ENCODE measurements at places on chromosomes 2 and 18.

GRCh38 chr2:38037325-38037724 is 38.6 kb downstream of the CYP1B1 start:
- no peak for DNase-seq

- no peak for DNase-seq
These were observed at the start of gene C1QL2 for GRCh38 chr2:119158563-119159347. TSS of gene C1QL2 (minus strand) at chr2:119158751. CDS start at chr2:119158269, 482 bp downstream.

GRCh38 chr2:158505448-158505934 is 48.7 kb downstream of the PKP4 start:
- DNase-seq: no peak

- no peak for DNase-seq
These were observed 35.8 kb downstream of the FAM178B start for GRCh38 chr2:96950381-96951124.

GRCh38 chr2:201109186-201109585 is 6.8 kb upstream of the CFLAR start:
- DNase-seq: no peak

- no peak for DNase-seq
These were observed 43.9 kb upstream of the FHL2 start for GRCh38 chr2:105442721-105443120.

DNA sequence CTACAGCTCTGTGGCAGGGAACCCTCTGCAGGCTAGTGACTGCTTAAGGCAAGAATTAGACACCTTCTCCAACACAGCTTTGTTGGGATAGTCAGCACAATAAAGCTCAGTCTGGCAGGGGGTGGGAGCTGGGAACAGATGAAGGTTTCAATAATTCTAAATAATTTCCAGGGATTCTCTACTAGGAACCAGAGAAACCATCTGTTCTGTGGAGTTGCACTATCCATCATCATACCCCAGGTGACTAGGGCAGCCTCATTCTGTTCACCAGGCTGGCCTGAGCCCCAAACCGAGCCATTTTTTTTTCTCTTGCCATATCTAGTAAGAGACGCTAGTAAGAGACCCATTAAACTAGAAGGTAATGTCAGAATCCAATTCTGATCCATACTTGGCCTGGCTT is 35.8 kb upstream of the CYP26B1 start:
- DNase-seq: no peak

- DNase-seq: peak; percentile 9
These were observed 273.5 kb downstream of the RNF144A start for GRCh38 chr2:7190587-7191324.

DNA sequence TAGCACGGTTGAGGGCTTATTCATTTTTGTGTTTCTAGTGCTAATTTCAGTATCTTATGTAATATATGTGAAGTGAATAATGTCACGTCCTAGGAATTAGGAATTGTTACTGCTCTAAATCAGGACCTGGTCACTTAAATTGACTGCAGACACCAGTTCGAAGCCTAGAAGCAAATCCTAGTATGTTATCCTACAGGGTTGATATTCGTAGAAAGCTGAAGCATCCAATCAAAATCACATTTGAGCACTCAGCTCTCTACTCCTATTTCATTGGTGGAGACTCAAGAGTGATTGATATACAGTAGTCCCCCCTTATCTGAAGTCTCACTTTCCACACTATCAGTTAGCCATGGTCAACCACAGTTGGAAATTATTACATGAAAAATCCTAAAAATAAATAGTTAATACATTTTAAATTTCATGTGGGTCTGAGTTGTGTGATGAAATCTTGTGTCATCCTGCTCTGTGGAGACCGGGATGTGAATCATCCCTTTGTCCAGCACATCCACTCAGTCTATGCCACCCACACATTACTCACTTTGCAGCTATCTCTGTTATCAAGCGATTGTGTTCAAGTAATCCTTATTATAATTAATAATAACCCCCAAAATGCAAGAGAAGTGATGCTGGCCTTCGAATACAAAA is 35.2 kb upstream of the SCN9A start:
- DNase-seq: peak; percentile 85

GRCh38 chr2:185404578-185404977 is 334.0 kb upstream of the FSIP2 start:
- no peak for DNase-seq

DNA sequence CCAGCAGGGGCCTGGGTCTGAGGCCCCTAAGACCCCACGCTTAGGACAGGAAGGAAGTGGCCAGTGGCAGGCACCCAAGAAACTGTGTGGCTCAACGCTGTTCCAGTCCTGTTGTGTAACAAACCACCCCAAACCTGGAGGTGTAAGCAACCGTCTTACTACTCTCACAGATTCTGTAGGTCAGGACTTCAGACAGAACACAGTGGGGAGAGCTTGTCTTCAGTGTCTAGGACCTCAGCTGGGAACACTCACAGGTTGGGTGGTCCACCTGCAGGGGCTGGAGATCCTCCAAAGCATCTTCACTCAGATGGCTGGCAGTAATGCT is 123.0 kb downstream of the KLHL29 start:
- no peak for DNase-seq

GRCh38 chr2:46826569-46827245 is 88.9 kb downstream of the MCFD2 start:
- DNase-seq: no peak

DNA sequence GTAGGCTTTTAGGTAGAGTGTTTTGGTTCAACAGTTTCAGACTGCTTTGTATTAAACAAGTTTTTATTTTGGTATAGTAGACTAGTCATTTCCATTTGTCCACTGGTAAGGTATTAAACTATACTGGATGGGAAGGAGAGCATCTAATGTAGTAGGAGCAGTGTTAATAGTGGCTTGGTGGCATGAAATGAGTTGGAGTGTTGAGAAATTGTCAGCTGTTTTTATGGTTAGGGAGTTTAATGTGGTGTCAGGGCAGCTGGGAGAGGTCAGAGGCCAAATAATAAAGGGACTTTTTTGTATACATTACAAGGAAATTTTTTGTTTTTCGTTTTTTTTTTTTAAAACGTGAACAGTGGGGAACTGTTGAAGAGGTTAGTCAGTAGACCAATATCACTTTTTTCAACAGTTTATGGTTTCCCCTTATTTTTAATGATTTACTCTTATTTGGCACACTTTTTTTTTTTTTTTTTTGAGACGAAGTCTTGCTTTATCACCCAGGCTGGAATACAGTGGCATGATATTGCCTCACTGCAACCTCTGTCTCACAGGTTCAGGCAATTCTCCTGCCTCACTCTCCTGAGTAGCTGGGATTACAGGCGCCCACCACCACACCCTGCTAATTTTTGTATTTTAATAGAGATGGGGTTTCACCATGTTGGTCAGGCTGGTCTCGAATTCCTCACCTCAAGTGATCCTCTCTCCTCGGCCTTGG is 21.2 kb downstream of the ACTR3 start:
- no peak for DNase-seq

- DNase-seq: no peak
These were observed 95.5 kb downstream of the CABYR start for GRCh38 chr18:24234330-24234729.

GRCh38 chr2:201465524-201465971 is 14.0 kb downstream of the STRADB start:
- peak; percentile 29 for DNase-seq

GRCh38 chr2:222431869-222432268 is 7.5 kb downstream of the SGPP2 start:
- no peak for DNase-seq

- DNase-seq: peak; percentile 2
These were observed 202.4 kb downstream of the ARL6IP6 start for GRCh38 chr2:152920846-152921245.

GRCh38 chr2:229733611-229734245 is 19.4 kb upstream of the DNER start:
- DNase-seq: no peak

DNA sequence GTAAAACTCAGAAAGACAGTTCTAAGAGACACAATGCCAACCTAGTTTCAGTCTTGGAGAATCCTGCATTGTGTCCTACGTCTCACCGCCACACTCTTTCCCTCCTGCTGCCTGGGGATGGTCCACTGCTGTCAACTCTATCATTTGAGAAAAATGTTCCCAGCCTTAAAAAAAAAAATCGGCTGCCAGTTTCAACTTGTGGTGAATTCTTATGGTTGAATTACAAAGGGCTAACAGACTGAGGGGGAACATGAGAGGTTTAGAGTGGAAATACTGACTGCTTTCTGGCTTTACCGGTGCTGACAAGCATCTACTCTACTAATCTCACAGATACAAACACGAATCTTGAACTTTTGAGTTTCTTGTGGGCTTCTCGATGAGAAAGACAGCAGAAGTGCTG is 74.0 kb downstream of the NAB1 start:
- DNase-seq: no peak

GRCh38 chr2:99643787-99644418 is 154.1 kb upstream of the REV1 start:
- DNase-seq: no peak

DNA sequence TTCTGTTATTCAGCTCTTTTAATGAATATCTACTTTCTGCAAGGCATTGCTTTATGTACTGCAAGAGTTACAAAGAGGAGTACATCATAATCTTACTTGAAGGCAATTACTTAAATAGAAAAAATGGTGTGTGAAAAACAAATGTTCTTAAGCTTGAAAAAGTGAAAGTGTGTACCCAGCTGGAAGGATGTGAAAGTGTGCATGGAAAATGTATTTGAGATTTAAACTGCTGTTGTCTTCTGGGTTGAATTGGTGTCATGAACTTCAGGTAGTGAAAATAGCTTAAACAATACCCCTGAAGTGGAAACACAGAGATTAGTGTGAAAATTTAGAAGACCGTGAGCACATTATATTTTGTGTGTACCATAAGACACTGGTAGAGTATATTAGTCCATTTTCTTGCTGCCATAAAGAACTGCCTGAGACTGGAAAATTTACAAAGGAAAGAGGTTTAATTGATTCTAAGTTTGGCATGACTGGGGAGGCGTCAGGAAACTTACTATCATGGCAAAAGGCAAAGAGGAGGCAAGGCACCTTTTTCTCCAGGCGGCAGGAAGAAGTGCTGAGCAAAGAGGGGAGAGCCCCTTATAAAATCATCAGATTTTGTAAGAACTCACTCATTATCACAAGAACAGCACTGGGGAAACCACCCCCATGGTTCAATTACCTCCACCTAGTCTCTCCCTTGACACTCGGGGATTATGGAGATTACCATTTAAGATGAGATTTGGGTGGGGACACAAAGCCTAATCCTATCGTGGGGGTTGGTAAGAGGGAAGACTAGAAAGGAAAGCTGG is 38.8 kb downstream of the SCN2A start:
- no peak for DNase-seq

DNA sequence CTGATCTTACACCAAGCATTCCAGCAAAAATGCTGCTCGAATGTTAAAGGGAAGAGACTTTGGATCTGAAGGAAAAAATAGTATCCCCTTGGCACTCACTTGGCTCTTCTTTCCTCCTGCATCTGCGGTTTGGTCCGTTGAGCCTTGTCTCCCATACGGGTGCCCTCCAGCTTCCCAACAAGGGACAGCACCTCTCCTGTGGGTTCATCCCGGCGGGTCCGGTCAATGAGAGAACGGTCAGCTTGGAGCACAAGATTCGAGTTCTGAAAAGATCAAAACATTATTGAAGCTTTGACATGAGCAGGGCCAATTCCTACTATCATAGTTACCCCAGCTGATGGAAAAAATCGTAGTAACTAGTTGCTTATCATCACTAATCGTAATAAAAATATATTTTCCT is 740 bp downstream of the SNRNP200 start:
- DNase-seq: no peak

DNA sequence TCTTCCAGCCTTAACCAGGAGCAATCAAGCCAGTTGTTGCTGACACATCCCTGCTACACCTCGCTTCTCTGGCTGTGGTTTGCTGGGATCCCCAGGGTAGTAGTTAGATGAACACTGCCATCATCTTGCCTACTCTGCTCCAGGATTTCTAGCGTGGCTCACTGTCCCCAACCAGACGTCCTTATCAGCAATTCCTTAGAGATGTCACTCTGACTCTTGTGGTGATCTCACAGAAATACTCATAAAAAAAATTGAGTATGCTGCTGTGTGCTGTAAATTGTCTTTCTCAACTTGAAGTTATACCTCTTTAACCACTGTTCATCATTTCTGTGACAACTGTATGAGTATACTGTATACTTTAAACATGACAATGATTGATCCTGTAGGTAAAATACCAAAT is 63.2 kb downstream of the PLCL1 start:
- DNase-seq: no peak

- DNase-seq: no peak
These were observed 111.1 kb downstream of the CDH2 start for GRCh38 chr18:28065793-28066186.

- DNase-seq: no peak
These were observed 380.6 kb upstream of the REG3G start for GRCh38 chr2:78644854-78645253.

DNA sequence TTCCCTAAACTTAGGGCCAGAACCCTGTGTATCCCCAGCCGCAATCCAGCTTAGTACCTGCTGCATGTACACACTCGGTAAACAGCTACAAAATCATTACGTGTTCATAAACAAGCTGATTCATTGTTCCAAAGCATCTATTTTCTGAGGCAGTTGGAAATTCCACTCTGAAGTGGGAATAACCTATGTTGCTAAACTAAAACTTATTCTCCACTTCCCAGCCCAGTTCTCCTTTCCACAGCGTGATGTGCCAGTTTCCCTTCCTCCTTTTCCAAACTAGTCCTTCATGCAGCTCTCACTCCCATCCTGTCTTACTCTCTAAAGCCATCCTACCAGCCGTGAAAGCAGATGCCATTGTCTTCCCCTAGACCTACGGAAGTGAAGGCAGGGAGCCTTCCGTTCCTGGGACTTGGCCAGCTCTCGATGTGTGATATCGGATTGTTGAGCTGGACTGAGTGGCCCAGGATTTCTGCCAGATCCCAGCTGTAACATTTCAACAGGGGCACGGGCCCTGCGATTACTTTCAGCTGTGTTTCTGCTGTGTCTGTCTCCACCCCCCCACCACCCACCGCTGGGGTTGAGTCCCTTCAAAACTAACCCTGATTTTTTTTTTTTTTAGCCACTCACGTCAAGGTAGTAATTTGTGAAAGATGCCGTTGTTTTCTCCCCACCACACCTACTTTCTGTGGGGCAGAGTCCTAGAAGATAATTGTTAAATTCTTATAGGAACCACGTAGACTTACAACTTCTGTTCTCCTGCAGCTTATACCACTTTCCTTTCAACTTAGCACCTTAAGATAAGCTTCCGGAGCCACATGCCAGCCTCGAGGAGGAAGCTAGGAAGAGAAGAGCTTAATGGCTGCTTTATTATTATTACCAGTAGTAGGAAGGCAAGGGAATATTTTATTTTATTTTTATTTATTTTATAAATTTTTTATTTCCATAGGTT is 100.9 kb downstream of the CRIM1 start:
- DNase-seq: peak; percentile 70

- DNase-seq: peak; percentile 35
These were observed 31.4 kb upstream of the CHN1 start for GRCh38 chr2:175036582-175037018.

DNA sequence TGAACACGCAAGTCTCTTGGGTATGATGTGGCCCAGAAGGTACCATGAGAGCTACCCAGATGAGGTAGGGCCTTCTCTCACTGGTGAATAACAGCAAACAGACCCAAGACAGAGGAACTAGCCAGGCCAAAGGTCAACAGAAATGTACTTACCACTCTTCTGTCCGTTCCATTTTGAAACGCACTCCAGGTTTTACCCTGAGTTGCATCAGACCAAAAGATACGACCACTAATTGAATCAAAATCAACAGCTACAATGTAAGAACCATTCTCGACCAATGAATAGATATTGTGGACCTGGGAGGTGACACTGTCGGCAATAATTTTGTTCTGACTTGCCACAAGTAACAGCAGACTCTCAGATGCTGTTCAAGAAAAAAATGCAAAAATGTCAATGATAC is 124.4 kb downstream of the LRP2 start:
- DNase-seq: no peak

- DNase-seq: peak; percentile 88
These were observed 13.0 kb upstream of the RALB start for GRCh38 chr2:120239488-120240287.

Data from astrocyte of the spinal cord (primary cell).